ENCODE measurements at places on chromosomes 2 and 18. TPM values are rescaled to one million over a fixed set of nuclear protein-coding genes. Genes with fewer than 3 reads are reported as not detected.

CNDP1 gene
- total RNA-seq: not detected

GPR45 gene
- total RNA-seq: not detected

GALNT14 gene
- total RNA-seq: 1.2 TPM

SLC16A14 gene
- 2.2 TPM for total RNA-seq

MALL gene
- 18.1 TPM for total RNA-seq

NEU4 gene
- total RNA-seq: not detected

TDRD15 gene
- total RNA-seq: not detected

NT5C1B gene
- total RNA-seq: 0.33 TPM

GTF2A1L gene
- 0.11 TPM for total RNA-seq

C1QL2 gene
- not detected for total RNA-seq

TUBA3E gene
- total RNA-seq: not detected

UCN gene
- total RNA-seq: 0.22 TPM

SDC1 gene
- total RNA-seq: 117 TPM

TMEM37 gene
- total RNA-seq: not detected

CCDC85A gene
- 4.6 TPM for total RNA-seq

DYSF gene
- 0.66 TPM for total RNA-seq

PPIL3 gene
- 26.8 TPM for total RNA-seq

ADCYAP1 gene
- not detected for total RNA-seq

SERPINB13 gene
- not detected for total RNA-seq

CCDC74B gene
- total RNA-seq: 9.8 TPM

LRATD1 gene
- total RNA-seq: 3.5 TPM

LYG1 gene
- total RNA-seq: 0.22 TPM

CXCR1 gene
- total RNA-seq: not detected

UXS1 gene
- 43.5 TPM for total RNA-seq

ARHGAP25 gene
- 1.1 TPM for total RNA-seq

HAAO gene
- 0.25 TPM for total RNA-seq

ALKAL2 gene
- total RNA-seq: not detected

RGPD3 gene
- total RNA-seq: 0.37 TPM

MCEE gene
- total RNA-seq: 15.2 TPM

ALPP gene
- not detected for total RNA-seq

DTNA gene
- 17.2 TPM for total RNA-seq

CD226 gene
- total RNA-seq: 0.50 TPM

SCN9A gene
- total RNA-seq: 43.0 TPM

POTEJ gene
- total RNA-seq: not detected

ERBB4 gene
- total RNA-seq: under 0.01 TPM

SLC9A2 gene
- total RNA-seq: not detected

KCNG3 gene
- under 0.01 TPM for total RNA-seq

MORN2 gene
- total RNA-seq: 15.0 TPM

TPO gene
- total RNA-seq: not detected

TEKT4 gene
- not detected for total RNA-seq

MAPK4 gene
- not detected for total RNA-seq

PLCL1 gene
- total RNA-seq: 1.9 TPM

C2orf78 gene
- not detected for total RNA-seq

SCG2 gene
- 0.44 TPM for total RNA-seq

B3GNT7 gene
- total RNA-seq: 0.11 TPM

GPBAR1 gene
- total RNA-seq: 0.12 TPM

LIMS4 gene
- 10.0 TPM for total RNA-seq

RNF152 gene
- 15.4 TPM for total RNA-seq

PRKAG3 gene
- not detected for total RNA-seq

CEBPZOS gene
- 15.6 TPM for total RNA-seq

LYPD6B gene
- not detected for total RNA-seq

KHK gene
- total RNA-seq: 1.2 TPM

BBS5 gene
- 6.0 TPM for total RNA-seq

DTYMK gene
- total RNA-seq: 83.3 TPM

GALNT3 gene
- total RNA-seq: 0.87 TPM
